Muscle of leg (tissue), 16 donors: ENCODE measurements at places on chromosomes 4 and X. TPM values are rescaled to one million over a fixed set of nuclear protein-coding genes. Genes with fewer than 3 reads are reported as not detected.

DNA sequence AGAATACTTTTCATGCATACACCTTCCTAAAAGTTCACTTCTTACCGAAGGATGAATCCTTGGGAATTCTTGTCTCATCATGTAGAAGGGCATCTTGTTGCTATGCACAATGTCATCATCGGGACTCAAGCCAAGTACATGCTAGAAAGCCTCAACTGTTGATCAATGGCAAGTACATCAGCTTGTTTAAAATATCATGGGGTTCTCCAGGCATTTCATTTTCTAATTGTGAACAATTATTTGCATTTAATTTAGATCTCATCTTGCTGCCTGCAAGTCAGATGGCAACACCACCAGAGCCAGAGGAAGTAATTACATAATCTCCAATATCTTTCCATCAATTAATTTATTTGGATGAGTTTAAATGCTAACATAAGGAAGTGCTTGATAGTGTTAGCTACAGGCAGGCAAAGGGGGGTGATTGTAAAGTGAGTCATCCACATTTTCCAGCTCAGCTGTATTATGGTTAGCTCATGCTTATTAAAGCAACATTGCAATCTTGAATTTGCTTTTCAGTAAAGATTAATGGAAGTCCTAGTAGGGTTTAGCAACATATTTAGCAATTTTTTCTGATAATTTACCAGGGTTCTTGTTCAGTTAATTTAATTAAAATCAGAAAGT lies 356.5 kb downstream of the CBLL2 start:
- DNase-seq: no peak

GRCh38 chr4:79209081-79209480 lies 116.8 kb downstream of the NAA11 start:
- no peak for DNase-seq

DNA sequence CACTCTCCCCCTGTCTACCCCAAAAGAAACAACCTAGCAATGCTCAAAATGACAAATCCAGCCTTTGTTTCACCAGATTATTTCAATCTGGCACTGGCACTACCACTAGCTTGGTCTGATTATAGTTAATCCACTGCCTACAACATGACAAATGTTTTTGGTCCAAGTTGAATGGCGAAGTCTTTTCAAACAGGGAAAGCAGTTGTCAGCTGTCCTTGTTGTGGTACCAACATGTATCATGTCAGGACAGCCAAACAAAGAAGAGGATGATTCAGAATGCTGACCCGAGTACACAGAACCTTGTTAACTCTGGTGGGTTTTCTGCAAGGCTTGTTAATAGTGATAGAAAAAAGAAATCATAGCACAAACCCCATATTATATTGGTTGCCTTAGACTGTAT lies 160.8 kb upstream of the ANK2 start:
- DNase-seq: peak; percentile 72

- DNase-seq: peak; percentile 54
Observed at GRCh38 chrX:120769576-120770341, 105.9 kb downstream of the CT47B1 start.

DNA sequence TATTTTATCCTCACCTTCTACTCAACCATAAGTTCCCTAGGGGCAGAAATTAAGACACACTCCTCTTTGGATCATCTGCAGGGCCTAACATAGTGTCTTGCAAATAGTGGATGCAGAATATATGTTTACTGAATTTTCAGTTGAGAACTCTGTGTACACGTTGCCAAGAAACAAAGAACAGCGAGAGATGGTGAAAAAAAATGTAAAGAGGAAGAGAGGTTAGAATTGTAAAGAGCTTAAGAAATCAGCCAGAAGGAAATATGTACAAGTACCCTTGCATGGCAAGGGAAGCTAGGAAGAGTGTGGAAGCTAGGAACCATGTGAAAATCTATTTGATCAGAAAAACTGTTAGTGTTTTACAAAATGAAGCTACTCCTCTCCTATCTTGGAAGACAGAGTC lies 431.0 kb downstream of the SMARCA1 start:
- DNase-seq: peak; percentile 45

The NAAA gene
- polyA plus RNA-seq: 12.1 TPM

- no peak for DNase-seq
Observed at GRCh38 chr4:100547541-100548199, 29.8 kb upstream of the EMCN start.

DNA sequence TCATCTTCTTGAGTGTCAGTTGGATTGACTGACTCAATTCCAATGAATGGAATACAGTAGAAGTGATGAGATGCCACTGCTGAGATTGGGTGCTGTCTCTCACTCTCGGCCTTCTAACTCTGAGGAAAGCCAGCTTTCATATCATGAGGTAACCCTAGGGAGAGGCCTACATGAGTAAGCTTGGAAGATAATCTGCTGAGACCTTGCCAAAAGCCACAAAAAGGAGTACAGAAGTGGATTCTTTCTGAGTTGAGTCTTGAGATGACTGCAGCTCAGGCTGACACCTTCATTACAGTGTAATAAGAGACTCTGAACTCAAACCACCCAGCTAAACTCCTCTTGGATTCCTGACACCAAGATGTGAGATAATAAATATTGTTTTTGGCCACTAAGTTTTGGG lies 537.4 kb upstream of the MAGEB18 start:
- no peak for DNase-seq

The HSFX4 gene
- 1.3 TPM for polyA plus RNA-seq
